ENCODE measurements at places on chromosomes 4 and X.

DNA sequence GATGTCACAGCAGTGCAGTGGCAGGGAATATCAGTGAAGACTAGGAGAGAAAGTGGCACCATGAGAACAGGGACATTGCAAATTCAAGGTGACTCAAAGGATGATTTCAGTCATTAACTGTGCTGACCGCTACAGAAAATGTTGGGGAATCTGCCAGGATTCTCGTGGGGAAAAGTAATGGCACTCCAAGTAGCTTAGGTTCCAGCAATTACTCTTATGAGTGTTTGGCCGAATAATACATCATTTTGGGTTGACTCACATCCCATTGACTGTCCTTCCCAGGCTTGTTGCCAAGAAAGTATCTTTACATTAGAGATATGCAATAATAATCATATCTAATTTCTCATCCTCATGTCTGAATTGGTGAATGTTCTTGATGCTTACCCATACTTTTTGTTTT lies 1411.1 kb upstream of the PCDH7 start:
- DNase-seq = no peak

DNA sequence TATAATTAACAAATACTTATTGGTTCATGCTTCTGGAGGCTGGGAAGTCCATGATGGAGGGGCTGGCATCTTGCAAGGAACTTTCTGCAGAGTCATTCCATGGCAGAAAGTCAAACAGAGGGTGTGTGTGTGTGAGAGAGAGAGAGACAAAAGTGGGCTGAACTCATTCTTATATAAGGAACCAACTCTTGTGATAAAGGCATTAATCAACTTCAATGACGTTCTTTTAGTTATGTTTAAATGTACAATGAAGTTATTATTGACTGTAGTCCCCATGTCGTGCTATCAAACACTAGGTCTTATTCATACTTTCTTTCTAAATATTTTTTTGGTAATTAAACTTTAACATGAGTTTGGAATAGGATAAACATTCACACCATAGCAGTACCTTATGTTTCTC lies 1408.8 kb downstream of the STIM2 start:
- no peak for DNase-seq

DNA sequence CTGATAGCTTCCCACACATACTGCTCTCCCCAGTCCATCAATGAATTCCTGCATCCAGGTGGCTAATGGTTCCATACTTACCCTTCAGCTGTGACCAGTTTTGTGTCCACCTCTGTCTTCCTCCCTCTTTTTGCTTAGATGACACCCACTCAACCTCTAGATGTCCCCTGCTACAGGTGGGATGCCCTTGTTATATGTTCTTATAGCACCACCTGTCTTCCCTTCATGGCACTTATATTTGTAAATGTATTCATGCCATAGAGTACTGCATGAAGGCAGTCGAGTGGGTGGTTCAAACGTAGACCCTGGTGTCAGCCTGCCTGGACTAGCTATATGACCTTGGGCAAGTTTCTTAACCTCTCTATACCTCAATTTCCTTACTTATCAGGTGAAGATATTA lies 6.5 kb upstream of the USP46 start:
- DNase-seq = no peak

DNA sequence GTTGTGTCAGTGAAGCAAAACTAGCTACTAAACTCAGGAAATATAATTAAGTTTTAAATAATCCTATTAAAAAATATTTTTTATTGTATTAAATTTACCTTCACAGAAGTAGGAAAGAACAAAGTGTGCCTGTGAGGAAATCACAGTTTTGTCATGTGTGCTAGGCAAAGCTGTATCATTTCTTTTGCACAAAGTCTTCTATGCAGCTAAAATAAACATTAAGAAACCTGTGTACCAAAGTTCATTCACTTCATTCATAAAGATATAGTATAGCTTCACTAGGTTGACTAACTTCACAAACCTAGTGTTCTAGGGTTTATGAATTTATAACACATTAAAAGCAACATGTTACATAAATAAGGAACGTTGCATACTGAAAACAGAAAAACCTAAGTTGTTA lies 131.0 kb downstream of the PDS5A start:
- no peak for DNase-seq

- no peak for DNase-seq
Measured at GRCh38 chrX:124028182-124028581, 66.7 kb downstream of the STAG2 start.

GRCh38 chr4:80926891-80927290 lies 103.6 kb upstream of the BMP3 start:
- DNase-seq = no peak
